ENCODE measurements at places on chromosomes 4 and X.

- DNase-seq: peak; percentile 36
Measured at GRCh38 chr4:73735231-73735630, 5.1 kb upstream of the CXCL8 start.

GRCh38 chr4:1981251-1982058 lies 27.3 kb downstream of the NELFA start:
- no peak for DNase-seq

GRCh38 chr4:137521053-137521452 lies 11.2 kb downstream of the PCDH18 start:
- DNase-seq: no peak

- no peak for DNase-seq
Measured at GRCh38 chr4:133565379-133565778, 416.3 kb downstream of the PCDH10 start.

DNA sequence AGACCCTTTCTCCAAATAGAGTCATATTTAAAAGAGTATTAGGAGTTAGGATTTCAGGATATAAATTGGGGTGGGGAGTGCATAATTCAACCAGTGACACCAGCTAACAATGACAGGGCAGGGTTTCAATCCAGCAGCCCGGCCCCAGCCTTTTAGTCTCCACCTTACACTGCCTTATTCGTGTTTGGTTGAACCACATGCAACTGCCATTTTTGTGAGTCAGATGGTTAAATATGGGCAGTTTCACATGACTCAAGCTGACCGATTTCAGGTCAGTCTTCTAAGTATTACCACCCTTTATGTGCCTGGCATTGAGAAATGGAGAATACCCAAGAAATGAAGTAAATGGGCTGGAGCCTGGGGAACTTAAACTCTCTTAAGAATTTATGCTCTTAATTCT lies 102.8 kb downstream of the STOX2 start:
- DNase-seq: no peak

GRCh38 chr4:19743115-19743638 lies 508.5 kb upstream of the SLIT2 start:
- DNase-seq: no peak

Data from KG1 (cell line).